Suprapubic skin (tissue), 4 donors: ENCODE measurements at places on chromosomes 2 and 18.
A peak's percentile ranks its signal among the peaks of the same experiment; 100 is the strongest.

DNA sequence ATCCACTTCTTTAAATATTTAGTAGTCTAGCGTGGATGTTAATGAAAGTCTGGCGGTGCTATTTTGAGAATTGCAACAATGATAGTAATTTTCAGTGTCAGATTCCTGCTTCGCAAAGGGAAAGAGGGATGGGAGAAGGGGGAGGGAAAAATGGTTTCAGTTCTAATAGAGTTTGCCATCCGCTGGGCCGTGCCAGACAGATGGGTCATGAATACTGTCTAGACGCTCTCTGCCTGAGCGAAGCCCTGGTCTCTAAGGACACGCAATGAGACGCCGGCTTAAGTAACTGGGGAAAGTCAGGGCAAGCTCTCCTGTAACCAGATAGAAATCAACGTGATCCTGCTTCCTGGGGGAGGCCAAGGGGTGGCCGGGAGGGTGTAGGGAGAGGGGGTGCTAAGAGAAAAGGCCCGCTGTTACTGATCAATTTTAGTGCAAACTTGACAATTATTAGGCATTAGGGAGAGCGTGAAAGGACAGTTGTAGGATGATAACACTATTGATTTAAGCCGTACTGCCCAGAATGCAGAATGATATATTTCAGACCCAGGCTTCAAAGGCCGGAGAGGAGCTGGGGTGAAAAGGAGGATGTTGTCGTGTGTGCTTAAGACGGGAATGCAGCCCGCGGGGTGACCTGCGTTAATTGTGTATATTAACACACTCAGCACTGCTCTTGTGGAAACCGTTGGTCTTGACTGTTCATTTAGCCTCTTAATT is 229.2 kb downstream of the LDLRAD4 start:
- no peak overlapping the region for H3K27ac ChIP-seq
- H3K4me1 ChIP-seq, result peaks cover 21% of the 10 kb centered on the region
- H3K27me3 ChIP-seq, result no peaks in the 10 kb centered on the region
- no peaks in the 10 kb centered on the region for H3K36me3 ChIP-seq
- DNase-seq, result peak; percentile 50

GRCh38 chr18:58491773-58492752 is 136.8 kb downstream of the ALPK2 start:
- peaks cover 10% of the 10 kb centered on the region for H3K4me1 ChIP-seq
- no peaks in the 10 kb centered on the region for H3K36me3 ChIP-seq

DNA sequence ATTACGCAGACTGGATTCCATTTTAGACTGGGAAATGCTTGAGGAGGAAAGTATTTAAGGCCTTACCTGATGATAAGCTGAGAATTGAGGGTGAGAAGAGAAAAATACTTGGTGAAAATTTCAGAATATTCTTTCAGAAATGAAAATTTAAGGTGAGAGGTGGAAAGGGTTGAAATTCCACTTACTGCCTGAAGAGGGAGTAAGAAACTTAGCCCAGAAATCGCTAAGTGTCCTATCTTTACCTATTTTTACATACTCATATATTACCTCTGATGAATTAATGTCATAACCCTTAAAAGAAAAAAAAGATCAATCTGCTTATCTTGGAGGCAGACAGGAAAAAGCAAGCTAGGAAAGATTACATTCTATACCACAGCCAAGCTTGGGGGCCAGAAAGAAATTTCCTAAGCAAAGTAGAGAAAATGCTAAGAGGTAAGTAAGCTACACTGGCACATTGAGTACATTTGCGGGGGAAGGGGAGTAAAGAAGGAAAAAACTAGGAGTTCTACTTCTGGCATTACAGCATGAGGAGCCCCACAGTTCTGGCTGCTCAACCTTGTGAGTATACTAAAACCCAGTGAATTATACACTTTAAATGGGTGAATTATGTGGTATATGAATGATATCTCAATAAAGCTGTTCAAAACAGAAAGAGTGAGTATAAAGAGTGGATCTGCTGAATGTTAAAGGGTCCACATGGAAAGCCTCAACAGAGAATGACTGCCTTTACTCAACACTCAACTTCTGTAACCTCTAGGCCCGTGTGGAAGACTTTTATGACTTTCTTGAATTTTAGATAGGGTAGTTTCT is 33.8 kb downstream of the SMC6 start:
- H3K4me3 ChIP-seq, result no peak overlapping the region
- no peak overlapping the region for H3K27ac ChIP-seq
- DNase-seq, result no peak
- H3K27me3 ChIP-seq, result no peaks in the 10 kb centered on the region

GRCh38 chr18:68262690-68263294 is 452.1 kb downstream of the TMX3 start:
- no peak for DNase-seq
- H3K27me3 ChIP-seq, result no peaks in the 10 kb centered on the region
- H3K27ac ChIP-seq, result no peak overlapping the region

- DNase-seq, result no peak
- H3K27ac ChIP-seq, result no peak overlapping the region
- H3K36me3 ChIP-seq, result no peaks in the 10 kb centered on the region
- no peak overlapping the region for H3K4me3 ChIP-seq
Observed at GRCh38 chr2:23377771-23378170, 7.2 kb upstream of the KLHL29 start.
